Glutamatergic neuron (in vitro differentiated cells): ENCODE measurements at places on chromosomes 4 and X. TPM values are rescaled to one million over a fixed set of nuclear protein-coding genes. Genes with fewer than 3 reads are reported as not detected.

- no peaks in the 10 kb centered on the region for H3K4me1 ChIP-seq
- no peaks in the 10 kb centered on the region for H3K27me3 ChIP-seq
These were observed 45.4 kb upstream of the TRPC5OS start for GRCh38 chrX:111830571-111830970.

Gene SRPX2
- total RNA-seq = not detected

Gene NPFFR2
- not detected for total RNA-seq

DNA sequence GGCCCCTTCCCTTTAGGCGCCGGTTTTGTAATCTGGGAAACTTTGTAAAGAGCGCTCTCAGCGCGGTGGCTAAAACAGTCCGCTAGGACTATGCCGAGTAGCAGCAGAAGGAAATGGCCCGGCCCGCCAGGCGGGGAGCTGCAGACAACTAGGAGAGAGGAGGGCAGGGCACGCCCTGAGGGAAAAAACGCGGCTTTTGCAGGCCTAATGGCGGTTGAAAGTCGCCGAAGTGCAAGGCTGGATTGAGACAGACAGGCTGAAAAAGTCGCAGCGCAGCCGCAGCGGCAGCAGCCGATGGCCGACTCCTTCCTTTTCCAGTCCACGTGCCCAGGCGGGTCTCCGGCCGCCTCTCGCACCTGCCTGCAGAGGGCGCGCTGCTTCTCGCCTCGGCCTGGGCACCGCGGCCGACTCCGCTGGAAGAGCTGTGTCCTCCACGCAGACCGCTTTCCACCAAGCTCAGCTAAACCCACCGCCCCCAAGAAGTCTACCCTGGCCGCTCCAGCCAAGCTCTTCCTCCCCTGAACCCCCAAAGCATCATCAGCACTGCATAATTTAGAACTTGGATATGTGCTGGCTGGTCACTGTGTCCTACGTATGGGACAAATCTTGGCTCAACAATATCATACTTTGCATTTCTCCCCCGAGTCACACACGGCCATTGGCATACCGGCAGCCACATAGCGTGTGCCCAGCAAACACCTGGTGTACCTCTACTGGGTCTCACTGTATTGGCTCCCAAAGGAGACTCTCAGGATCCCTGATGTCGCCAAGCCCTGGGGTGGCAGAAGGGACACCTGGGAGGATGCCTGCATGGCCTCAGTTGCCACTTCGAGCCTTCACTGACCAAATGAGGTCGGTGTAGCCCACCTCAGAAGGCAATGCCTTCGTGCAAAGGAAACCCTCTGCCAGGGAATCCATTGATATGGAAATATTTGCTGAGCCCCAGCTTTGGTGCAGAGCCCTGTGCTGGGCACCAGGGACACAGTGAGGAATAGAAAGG, 14.5 kb downstream of the SLC25A5 start:
- H3K4me1 ChIP-seq = no peaks in the 10 kb centered on the region
- H3K36me3 ChIP-seq = no peaks in the 10 kb centered on the region
- peak; percentile 67 for DNase-seq
- H3K27ac ChIP-seq = peak overlapping the region; percentile 25

DNA sequence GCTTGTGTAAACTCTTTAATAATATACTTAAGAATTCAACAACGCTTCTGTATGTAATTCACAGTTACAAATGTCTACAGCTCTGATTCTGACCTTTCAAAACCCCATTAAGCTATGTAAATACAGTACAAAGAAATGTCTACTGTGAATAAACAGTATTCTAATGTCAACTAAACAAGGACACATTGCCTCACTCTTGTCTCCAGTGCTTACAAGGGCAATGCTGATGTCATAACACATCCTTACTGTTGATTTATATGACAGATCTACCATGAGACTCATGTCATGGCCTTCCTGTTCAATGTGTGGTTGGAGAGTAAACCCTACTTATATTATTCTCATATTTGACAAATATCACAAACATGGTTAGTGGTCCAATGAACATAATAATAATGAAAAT, 256.1 kb upstream of the ADGRL3 start:
- no peak overlapping the region for H3K4me3 ChIP-seq
- H3K27ac ChIP-seq = no peak overlapping the region
- DNase-seq = no peak
- no peaks in the 10 kb centered on the region for H3K36me3 ChIP-seq

GRCh38 chr4:68240620-68241019, 4.9 kb downstream of the TMPRSS11B start:
- H3K4me1 ChIP-seq = no peaks in the 10 kb centered on the region
- DNase-seq = no peak
- no peaks in the 10 kb centered on the region for H3K36me3 ChIP-seq
- no peak overlapping the region for H3K4me3 ChIP-seq
